IMR-90 (cell line): ENCODE measurements at places on chromosomes 4 and X.

GRCh38 chr4:26175006-26175786 is 145.6 kb upstream of the RBPJ start:
- no peak for DNase-seq

- DNase-seq = no peak
Observed at GRCh38 chr4:153212736-153213135, 8.5 kb downstream of the TRIM2 start.

- DNase-seq = peak; percentile 48
Observed at GRCh38 chrX:53716328-53717088, 30.0 kb upstream of the HUWE1 start.

GRCh38 chr4:171742436-171742835 is 70.8 kb upstream of the GALNTL6 start:
- no peak for DNase-seq

DNA sequence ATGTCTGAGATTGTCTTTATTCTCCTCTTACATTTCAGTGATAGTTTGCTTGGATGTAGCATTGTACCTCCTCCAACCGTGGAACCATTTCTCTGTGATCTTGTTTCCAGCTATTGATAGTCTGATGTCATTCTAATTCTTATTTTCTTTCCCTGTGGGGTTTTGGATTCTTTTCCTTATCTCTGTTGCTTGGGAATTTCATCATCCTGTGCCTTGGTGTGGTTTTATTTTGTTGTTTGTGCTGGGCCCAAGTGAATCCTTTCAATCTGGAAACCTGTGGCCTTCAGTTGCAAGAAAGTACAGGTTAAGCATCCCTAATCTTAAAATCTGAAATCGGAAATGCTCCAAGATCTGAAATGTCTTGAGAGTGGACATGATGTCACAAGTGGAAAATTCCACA is 22.0 kb downstream of the MSX1 start:
- no peak for DNase-seq

DNA sequence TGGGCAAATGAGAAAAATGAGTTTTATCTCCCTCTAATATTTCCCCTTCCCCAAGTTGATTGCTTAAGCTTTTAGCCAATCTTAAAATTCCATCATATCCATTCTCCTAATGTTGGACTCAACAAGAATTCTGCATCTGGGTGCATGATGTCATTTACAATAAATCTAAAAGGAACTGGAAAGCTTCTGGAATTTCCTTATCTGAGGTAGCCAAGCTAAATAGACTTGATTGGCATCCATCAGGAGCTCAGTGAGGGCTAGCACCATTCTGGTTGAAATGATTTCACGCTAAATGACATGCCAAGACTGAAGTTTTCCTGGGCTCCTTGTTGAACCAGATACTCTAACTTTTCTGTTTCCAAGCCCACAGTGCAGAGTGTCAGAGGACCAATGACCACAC is 110.3 kb upstream of the SCML1 start:
- no peak for DNase-seq

DNA sequence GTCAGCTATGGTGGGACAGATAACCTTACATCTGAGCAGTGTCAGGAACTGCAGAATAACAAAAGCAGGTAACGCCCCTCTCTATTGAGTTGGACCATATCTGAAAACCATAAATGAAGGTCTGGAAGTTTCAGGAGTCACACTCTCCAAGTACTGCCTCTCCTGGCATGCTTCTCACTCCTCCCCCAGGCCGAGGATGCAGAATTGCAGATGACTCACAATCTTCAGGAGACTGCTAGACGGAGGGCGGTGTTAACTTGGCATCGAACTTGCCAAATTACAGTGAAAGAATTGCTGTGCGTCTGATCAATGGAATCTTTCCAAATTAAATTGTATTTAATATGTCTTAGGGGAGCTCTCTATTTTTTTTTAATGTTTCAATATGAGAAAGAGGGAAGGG is 67.1 kb upstream of the TRIM2 start:
- peak; percentile 83 for DNase-seq

- DNase-seq = no peak
Observed at GRCh38 chr4:56209767-56210166, 177.5 kb downstream of the AASDH start.

DNA sequence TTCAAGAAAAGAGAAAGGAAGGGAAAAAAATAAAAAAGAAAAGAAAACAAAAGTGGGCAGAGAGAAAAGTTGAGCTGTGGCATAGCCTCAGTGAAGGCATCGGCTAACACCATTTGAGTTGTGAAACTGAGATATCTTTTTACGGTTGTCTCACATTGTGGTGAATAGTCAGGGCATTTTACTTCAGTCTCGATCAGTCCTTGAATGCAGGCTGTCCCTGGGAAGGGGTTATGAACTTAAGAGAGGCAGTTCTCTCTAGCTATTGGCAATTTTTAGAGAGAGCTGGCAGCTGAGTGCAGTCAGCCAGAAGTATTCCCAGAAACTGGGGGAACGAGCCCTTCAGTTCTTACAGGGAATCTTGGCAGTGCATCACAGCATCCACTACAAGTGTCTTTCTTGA is 93.5 kb upstream of the SLC6A14 start:
- no peak for DNase-seq

DNA sequence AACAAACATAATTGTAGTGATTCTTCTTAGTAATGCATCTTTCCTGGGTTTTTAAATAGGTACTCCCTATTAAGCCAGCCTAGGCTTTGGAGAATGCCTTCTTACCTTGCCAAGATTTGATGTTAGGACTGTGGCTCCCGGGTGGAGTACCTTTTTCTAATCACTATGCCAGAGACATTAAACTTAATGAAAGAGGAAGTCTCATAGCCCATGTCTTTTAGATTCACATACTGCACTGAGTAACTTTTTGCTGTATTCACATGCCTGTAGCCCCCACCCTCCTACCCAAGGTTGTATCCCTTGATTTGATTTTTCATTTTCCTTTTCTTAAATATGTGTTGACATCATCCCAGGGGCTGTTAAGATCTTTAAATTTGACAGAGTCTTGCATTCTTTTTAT is 104.2 kb upstream of the TLR2 start:
- DNase-seq = no peak

DNA sequence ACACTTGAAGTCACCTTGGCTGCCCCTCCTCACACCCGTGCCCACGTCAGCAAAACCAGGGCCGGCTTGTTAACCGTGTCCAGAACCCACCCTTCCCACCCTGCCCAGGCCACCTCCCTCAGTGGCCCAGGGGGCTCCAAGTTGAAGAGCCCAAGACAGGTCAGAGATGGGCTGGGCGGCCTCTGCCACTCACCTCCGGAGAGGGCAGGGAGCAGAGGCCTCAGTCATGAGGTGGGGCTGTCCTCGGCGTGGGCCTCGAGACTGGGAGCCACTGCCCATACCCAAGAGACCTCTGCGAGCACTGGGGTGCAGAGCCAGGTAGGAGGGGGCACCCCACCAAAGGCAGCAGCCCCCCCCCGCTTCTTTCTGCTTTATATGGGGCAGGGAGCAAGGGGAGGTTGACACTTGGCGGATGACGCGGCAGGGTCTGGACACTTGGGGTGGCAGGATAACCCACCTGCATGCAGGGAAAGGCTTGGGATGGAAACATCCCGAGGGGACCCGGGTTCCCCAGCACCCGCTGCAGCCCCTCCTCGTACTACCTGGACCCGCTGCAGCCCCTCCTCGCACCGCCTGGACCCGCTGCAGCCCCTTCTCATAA is 38.0 kb upstream of the SPON2 start:
- no peak for DNase-seq

DNA sequence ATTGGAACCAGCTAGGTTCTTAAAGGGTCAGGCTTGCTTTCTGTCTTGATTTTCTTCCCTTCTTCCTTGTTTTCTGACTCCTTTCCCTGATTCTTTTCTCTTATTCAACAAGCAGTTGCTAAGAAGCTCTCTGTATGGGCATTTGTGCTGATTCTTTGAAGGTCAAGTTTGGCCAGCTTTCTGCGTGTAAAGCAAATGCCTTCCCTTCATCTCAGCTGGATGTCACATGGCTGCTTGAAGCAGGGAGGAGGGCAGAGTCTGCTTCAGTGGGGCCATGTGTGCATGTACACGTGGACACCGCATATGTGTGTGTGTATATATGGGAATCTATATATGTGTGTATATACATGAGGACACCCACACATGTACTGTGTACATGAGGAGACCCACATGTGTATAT is 139.9 kb upstream of the ATP6AP2 start:
- no peak for DNase-seq

DNA sequence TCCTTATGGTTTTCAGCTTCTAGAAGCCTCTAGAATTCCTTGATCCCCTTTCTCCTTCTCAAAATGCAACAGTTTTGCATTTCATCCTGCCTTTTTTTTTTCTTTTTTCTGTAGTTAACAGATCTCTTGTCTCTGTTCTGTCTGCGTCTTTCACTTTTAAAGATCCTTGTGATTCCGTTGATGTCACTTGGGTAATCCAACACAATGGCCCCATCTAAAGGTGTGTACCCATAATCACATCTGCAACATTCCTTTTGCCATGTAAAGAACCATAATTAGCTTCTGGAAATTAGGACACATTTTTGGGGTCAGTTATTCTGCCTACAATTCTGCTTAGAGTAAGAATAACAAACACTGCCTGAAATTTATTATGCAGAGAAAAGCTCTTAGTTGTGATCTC is 1180.9 kb upstream of the ADGRL3 start:
- DNase-seq = no peak

DNA sequence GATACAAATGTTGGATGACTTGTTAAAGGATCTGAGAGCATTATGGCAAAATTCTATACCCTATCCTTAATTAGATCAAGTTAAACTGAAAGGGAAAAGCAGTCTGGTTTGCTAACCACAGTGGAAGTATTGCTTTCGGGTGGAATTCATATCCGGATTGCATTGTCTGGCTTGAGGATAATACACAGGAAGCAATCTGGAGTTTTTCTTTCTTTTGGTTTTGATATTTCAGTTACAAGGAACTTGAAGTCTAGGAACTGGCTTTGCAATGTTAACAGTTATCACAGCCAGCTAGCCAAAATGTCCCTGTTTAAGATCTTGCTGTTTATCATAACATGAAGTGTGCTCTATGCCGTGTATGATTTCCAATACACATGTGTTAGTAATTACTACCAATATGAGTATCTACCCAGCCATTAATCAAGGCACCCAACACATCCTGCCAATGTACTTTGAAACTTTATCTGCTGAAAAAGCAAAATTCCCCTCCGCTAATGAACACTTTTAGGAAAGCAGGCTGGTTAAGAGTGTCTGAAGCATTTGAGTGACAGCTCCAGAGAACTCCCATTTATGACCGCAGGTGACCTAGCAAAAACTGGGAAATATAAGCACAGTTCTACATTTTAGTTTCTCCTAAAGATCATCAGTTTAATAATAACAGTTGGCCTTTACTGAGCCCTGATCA is 146.4 kb downstream of the PALLD start:
- no peak for DNase-seq

GRCh38 chrX:24229976-24230375 is 80.4 kb downstream of the ZFX start:
- no peak for DNase-seq

- DNase-seq = no peak
Observed at GRCh38 chrX:116756958-116757357, 294.2 kb upstream of the CT83 start.

DNA sequence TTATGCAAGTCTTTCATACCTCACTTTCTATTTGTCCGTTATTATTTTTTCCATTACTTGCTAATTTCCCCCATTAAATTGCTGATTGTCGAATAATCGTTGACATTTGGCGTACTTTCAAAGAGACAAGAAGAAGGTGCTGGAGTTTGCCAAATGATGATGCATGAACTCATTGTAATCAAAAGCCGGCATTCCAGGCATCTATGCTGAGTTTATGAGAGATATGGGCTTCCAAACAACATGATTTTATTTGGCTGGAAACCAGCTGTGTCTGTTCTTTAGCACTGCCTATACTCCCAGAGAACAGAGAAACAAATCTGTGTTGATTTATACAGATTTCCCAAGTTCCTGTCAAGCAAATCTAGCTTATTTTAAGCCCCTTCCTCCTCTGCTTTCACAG is 80.8 kb upstream of the RPS6KA3 start:
- peak; percentile 61 for DNase-seq

DNA sequence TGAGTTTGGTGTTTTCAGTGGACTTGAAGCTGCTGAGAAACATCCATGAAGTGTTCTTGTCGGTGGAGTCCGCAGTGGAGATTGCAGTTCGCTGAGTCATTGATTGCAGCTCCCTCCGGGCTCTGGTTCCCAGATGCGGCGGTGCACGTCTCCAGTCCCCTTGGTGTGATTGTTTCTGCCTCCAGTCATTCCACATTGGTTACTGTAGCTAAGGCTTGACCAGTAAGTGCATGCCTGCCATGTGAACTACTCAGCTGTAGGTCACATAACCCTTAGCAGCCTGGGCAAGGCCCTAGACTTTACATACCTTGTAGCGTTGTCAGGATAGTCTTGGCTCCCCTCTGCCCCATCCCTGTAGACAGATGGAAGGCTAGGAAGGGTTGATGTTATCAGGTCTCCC is 53.8 kb upstream of the CLCN4 start:
- peak; percentile 24 for DNase-seq

DNA sequence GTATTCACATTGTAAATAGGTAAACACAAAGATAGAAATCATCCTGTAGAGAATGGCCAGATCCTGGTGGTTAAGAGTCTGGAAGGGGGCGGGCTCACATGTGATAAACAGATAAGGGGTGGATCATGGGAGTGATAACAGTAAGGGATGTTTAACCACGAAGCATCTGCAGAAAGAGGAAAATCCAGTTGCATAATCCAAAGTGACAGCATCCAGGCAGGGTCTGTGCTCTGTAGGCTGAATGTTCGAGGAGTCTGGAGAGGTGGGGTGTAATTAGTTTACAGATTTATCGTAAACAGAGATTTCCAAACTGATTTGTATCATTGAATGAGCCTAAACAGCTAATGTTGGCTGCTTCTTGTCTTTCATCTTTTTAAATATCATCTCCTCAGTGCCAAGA is 1009.8 kb upstream of the SLIT2 start:
- no peak for DNase-seq

- DNase-seq = peak; percentile 13
Observed at GRCh38 chrX:136708348-136708747, 60.4 kb downstream of the CD40LG start.

DNA sequence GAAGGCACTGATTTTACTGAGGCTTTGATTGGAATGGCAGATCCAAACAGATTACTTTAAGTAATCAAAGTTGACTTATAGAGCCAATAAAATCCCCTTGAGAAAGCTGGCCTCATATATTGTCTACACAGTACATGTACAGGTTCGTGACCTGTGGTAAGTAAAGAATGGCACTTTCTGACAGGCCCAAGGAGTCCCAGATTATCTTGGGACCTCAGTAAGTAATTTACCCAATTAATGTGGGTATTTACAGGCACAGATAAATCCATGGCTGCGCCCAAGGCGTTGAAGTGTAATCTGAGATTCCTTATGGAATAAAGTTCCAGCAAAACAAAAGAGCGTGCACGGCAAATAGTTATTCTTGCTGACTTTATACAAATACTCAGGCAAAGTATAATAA is 62.4 kb downstream of the PAGE2 start:
- DNase-seq = no peak

GRCh38 chr4:119328695-119329094 is 6.8 kb upstream of the FABP2 start:
- no peak for DNase-seq

DNA sequence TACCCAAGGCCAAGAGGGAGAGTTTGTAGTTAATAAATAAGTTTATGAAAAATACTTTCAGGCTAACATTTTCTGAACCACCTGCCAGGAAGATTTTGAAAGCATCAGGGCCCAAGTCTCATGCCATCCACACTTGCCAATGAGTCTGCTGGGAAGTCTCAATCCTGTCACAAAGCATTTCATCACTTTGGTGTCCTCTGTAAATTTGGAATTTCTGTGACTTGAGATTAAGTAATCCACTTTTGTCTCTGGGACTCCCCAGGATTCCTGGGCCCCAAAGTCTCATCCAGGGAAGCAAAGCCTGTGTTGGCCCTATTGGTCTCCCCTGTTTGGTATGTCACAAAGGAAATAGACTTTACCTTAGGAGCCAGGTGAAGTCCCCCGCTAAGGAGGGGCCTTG is 99.2 kb upstream of the GPC4 start:
- no peak for DNase-seq
